ENCODE measurements at places on chromosomes 6 and 20. TPM values are rescaled to one million over a fixed set of nuclear protein-coding genes. Genes with fewer than 3 reads are reported as not detected.

GRCh38 chr6:119324718-119325117 is 24.8 kb downstream of the MAN1A1 start:
- no peak for DNase-seq

- DNase-seq = no peak
Observed at GRCh38 chr20:12733811-12734210, 275.0 kb upstream of the SPTLC3 start.

DNA sequence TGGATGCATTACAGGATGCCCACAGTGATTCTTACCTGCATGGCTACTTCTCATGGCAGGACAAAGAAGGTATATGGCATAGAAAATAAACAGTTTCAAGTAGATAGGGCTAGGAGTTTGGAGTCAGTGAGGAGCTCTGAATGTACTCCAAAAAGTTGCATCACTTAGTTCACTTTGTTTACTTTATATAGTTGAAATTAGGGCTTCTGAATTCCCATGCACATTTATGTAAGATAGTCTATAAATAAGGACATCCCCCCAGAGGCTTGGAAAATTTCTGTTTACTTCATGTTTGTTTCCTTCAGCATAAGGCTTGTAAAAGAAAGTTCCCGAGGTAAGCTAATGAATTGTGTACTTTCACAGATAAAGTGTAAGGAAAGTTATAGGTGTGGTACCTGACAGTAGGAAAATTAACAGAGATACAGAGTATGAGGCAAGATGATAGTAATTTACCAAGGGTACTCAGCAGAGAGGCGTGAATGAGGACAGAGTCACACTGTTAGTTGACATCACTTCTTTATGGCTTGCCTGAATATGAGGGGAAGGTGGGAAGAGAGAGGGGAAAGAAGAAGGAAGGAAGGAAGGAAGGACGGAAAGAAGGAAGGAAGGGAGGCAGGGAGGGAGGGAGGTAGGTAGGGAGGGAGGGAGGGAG is 51.1 kb downstream of the ADTRP start:
- DNase-seq = no peak

DNA sequence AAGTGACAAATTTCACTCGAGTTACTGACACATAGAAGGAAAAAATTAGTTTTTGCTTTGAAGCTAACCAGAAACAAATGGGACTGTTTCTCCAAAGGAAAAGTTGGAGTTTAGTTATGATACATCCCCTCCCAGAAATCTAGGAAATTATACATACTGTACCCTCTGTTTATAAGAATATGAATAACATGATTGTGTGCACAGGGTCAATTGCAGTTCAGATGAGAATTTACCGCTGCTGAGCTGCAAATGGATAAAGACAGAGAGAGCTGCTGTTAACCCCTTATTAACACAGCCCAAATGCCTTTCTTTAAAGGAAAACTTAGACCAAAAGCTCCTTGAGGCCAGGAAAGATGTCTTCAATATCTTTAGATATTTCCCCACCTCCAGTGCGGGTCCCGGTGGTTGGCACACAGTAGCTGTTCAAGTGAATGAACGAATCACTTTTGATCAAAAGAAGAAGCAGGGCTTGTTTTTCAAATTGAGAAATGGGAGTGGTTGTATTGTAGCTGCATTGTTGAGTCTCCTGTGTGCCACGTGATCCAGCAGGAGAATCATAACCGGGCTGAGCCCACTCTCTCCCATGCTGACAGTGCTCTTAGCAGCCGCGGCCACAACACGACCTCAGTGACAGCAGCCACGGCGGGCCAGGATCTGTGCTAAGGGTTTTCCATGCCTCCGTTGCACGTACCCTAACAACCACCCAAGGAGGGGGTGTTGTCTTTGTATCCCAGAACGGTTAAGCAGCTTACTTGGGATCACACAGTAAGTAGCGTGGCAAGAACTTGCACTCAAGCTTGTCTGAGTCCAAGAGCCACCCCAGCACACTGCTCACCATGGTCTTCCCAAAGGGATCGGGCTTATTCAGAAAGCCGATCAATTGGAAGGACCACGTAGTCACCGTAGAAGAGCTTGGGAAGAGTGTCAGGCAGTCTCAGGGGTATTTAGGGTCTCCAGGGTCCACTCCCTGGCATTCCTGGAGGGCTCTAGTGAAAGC is 53.5 kb upstream of the BMP6 start:
- no peak for DNase-seq

- DNase-seq = peak; percentile 9
Observed at GRCh38 chr6:118297821-118298220, 250.3 kb upstream of the PLN start.

DNA sequence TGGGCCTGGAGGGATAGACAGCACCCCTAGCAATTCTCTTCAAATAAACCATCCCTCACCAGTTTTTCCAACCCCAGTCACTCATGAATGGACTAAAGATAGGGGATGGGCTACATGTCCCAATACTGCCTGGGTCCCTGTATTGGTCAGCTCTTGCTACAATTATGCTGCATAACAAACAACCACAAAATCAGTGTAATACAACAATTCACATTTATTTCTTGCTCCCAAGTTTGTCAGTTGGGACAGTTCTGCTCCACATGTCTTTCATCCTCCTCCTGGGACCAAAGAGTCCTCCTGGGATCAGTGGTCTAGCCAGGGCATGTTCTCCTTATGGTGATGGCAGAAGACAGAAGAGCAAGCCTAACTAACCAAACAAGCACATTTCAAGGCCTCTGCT is 91.7 kb upstream of the MYL9 start:
- no peak for DNase-seq

GRCh38 chr6:152637296-152638047 is at the start of gene SYNE1:
Gene SYNE1, minus strand, starts transcription at chr6:152637362. Its CDS starts 9,031 bp downstream, at chr6:152628331.
- DNase-seq = no peak

GRCh38 chr6:36128073-36128472 is 2.2 kb upstream of the MAPK13 start:
- peak; percentile 20 for DNase-seq

Gene FOXQ1
- total RNA-seq = not detected

Gene CTAGE9
- total RNA-seq = not detected

Gene JARID2
- total RNA-seq = 9.0 TPM

Gene STK35
- total RNA-seq = 33.4 TPM

Gene BFSP1
- 5.5 TPM for total RNA-seq

Gene PEX6
- total RNA-seq = 14.2 TPM

Measured in M059J (cell line).